Effector memory CD4-positive, alpha-beta T cell (primary cell): ENCODE measurements at places on chromosomes 3 and 15.

DNA sequence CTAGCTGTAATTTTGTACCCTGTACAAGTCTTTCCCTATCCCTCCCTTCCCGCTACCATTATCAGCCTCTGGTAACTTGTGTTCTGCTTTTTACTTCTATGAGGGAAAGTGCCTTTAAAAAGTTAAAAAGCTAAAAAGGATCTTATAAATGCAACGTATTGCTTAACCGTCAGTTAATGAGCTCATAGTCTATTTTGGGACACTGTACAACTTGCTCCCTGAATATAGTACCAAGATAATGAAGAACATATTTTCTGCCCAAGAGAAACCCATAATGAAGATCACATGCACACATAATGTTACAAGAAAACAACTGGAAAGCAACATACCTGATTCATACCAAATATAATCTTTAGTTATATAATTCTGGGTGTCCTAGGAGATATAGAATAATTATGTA is 22.6 kb downstream of the ZIC1 start:
- no peak for DNase-seq

DNA sequence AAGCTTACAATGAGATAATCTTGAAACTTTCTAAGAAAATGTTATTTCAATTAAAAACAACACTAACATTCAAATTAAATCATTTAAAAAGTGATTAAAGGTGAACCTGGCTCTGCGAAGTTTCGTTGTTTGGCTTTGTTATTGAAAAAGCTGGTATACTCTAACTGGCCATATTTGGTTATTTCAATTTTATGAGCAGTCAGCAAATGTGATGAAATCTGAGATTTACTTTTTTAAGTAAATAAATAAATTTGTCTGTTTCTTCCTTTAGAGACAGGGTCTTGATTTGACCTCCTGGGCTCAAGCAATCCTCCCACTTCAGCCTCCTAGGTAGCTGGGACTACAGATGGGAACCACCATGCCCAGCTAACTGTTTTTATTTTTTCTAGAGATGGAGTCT is 38.0 kb downstream of the CDV3 start:
- DNase-seq: no peak

GRCh38 chr15:43275740-43276562 is 9.2 kb upstream of the TGM5 start:
- DNase-seq: no peak

- no peak for DNase-seq
Measured at GRCh38 chr15:20351448-20351971, 190.1 kb downstream of the GOLGA6L6 start.

- no peak for DNase-seq
Measured at GRCh38 chr3:125605756-125606155, 10.5 kb upstream of the OSBPL11 start.

GRCh38 chr15:49863431-49864224 is 242.8 kb downstream of the DTWD1 start:
- no peak for DNase-seq
